Activated T-cell treated with anti-CD3 and anti-CD28 coated beads, Interleukin-2, amount 50 U/mL, for 24 hours (primary cell): ENCODE measurements at places on chromosomes 7 and 10.

- DNase-seq, result no peak
Measured at GRCh38 chr7:13017881-13018280, 330.4 kb downstream of the ARL4A start.

- DNase-seq, result no peak
Measured at GRCh38 chr7:13144673-13145072, 457.2 kb downstream of the ARL4A start.

- DNase-seq, result no peak
Measured at GRCh38 chr7:112083776-112084355, 122.3 kb downstream of the DOCK4 start.

DNA sequence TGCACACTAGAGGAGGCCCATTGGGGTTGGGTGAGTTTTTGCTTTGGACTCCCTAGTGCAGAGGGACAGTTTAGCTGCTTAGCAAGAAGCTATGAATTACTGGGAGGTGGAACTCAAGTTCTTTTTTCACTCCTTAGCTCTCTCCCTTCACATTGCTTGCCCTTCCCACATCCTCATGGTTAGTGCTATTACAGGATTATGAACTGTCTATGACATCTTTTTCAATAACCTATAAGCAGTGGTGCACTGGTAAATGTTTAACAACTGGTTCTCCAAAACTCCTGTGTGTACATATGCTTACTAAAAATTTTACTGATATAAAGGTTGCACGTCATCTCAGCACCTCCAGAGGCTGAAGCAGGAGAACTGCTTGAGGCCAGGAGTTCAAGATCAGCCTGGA, 6.2 kb downstream of the SSMEM1 start:
- DNase-seq, result no peak

- DNase-seq, result no peak
Measured at GRCh38 chr7:111089822-111090426, 1.0 kb upstream of the LRRN3 start.

GRCh38 chr7:2041496-2042367, 191.0 kb downstream of the MAD1L1 start:
- DNase-seq, result no peak

- no peak for DNase-seq
Measured at GRCh38 chr7:152756116-152756515, 3.4 kb upstream of the ACTR3B start.

- no peak for DNase-seq
Measured at GRCh38 chr10:43390333-43390732, 18.7 kb downstream of the HNRNPF start.

DNA sequence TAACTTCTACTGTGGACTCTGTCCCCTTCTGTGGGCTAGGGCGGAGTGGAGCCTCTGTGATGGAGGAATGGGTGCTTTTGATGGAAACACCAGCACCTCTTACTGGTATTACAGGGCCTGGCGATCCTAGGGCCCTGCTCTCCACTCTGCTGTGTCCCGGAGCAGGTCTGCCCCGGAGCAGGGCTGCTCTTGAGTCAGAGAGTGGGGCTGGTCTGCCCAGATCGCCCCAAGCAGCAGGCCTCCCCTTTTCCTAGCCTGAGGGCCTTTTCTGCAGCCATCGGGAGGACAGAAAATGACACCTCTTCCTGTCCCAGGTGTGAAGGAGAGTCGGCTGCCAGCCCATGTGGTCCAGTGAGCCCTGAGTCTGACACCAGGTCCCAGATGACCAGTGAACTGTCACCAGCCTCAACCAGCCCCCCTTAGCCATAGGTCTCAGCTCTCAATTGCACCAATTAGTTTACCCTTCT, 1.4 kb downstream of the ZNF282 start:
- DNase-seq, result no peak

DNA sequence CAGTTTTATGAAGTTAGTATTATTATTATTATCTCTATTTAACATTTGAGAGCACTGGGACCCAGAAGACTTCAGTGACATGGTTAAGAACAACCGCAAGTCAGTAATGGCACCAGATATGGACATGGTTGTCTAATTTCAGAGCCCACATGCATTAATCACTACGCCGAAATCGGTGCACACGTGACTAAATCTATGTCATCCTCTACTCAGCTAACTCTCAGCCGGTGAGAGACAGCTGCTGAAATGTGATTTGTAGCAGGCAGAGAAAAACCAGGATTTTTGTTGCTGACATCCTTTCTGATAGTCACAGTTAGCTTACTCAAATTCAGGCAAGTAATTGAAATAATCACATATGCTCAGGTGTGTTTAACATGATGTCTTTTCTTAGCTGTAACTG, 127.7 kb downstream of the SPAG6 start:
- no peak for DNase-seq

- no peak for DNase-seq
Measured at GRCh38 chr7:142091961-142092360, 19.6 kb upstream of the MGAM2 start.

GRCh38 chr10:102801978-102802377, 35.2 kb downstream of the CYP17A1 start:
- DNase-seq, result no peak

DNA sequence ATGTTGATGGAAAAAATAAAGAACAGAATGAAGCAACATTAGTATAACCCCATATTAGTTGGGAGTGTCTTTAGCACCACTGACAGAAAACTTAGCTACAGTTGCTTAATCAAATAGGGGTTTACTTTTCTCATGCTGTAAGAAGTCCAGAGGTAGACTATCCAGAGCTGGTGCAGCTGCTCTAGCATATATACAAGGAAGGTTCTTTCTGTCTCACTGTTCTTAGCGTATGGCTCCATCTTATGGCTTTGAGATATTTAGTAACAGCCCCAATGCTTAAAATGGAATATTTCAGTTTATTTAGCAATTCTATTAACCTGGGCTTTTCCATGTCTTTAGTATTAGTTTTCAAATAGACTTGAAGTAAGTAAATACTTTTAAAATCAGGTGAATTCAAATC, 15.2 kb upstream of the WNT2 start:
- no peak for DNase-seq

DNA sequence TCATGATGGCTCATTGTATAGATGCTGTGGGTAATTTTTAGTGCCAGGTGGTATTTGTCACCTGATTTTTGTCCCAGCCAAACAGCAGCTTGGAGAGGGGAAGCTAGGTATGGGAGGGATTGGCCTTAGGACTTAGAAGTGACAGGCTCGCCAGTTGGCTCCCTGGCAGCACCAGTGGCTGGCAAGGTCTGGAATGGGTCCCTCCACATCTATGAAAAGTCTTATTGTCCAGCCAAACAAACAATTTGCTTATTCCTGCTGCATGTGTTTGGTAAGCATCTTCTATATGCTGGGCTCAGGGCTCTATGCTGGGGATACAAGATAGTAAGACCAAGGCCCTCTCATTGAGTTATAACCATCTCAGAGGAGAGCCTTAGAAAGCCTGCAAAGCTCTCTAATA, 42.5 kb downstream of the SORCS3 start:
- DNase-seq, result no peak

DNA sequence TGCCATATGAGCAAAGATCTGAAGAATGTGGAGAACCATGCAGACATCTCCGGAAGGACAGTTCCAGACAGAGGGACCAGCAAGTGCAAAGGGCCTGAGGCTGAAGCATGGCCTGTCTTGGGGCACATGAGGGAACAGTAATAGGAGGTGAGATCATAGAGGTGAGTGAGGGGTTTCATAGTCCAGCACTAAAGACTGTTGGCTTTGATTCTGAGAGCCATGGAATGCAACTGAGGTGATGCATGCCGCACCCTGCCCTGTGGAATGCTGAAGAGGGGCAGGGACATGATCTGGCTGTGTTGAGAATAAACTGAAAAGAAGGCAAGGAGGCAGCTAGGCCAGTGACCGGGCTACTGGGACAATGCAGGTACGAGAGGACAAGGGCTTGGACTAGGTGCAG, 253.1 kb upstream of the KLF14 start:
- no peak for DNase-seq

- DNase-seq, result no peak
Measured at GRCh38 chr10:31709028-31709427, 219.6 kb downstream of the ARHGAP12 start.

GRCh38 chr10:30834651-30835050, 197.0 kb downstream of the ZNF438 start:
- no peak for DNase-seq

GRCh38 chr10:1488970-1489548, 248.3 kb downstream of the ADARB2 start:
- DNase-seq, result no peak

- no peak for DNase-seq
Measured at GRCh38 chr7:71430246-71430645, 298.3 kb downstream of the GALNT17 start.

GRCh38 chr10:132546567-132547420, 9.2 kb downstream of the INPP5A start:
- DNase-seq, result no peak

GRCh38 chr10:88111294-88111693, 247.9 kb downstream of the PTEN start:
- no peak for DNase-seq

DNA sequence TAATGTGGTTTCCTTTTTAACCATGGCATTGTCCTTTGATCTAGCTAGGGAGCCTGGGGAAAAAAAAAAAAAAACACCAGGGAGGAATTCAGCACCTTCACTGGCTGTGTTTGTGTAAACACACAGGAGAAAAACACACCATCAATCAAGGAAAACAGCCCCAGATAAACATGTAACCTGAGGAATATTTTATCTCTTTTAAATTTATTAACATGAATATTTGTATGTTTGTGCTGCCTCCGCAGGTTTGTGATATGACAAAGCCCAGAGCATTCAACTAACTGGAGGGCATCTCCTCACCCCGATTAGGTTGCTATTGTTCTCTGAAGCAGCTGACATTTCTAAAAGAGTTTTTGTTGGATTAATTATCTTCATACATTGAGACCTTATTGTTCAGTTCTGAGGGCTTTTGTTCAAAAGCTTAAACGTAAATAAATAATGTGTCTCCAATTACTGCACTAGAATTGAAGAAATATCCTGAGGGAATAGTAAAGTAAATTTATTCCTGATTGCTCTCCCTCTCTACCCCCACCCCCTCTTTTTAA, 89.4 kb upstream of the SEMA3E start:
- no peak for DNase-seq

DNA sequence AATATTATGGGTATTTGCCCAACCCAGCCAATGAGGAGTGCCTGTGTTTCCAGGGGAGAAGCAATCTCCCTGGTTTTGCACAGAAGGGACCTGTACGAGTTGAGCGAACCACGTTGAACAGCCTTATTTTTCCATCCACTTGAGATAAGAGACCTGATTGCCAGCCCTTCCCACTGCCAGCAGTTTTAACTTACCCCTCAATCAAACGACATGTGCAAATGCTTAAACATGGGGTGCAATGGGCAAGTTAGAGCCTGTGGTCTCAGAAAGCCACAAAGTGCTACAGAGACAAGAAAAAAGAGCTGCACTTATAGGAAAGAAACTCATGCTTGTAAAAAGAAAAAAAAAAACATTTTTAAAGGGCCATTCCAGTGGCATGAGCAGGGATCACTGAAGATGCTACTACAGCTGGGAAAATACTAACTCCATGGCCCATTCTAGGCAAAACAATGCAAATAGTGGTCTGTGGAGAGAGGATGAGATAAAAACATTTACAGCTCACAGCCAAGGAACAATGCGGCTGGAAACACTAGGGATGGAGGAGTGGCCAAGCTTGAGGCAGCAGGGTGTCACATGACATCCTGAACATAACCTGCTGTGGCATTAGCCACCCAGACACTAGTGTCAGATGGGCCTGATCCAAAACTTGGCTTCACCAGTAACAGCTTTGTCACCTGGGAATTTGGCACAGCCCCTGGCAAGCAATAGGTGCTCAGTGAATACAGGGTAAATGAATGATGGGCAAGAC, 162.8 kb downstream of the ELMO1 start:
- DNase-seq, result no peak

DNA sequence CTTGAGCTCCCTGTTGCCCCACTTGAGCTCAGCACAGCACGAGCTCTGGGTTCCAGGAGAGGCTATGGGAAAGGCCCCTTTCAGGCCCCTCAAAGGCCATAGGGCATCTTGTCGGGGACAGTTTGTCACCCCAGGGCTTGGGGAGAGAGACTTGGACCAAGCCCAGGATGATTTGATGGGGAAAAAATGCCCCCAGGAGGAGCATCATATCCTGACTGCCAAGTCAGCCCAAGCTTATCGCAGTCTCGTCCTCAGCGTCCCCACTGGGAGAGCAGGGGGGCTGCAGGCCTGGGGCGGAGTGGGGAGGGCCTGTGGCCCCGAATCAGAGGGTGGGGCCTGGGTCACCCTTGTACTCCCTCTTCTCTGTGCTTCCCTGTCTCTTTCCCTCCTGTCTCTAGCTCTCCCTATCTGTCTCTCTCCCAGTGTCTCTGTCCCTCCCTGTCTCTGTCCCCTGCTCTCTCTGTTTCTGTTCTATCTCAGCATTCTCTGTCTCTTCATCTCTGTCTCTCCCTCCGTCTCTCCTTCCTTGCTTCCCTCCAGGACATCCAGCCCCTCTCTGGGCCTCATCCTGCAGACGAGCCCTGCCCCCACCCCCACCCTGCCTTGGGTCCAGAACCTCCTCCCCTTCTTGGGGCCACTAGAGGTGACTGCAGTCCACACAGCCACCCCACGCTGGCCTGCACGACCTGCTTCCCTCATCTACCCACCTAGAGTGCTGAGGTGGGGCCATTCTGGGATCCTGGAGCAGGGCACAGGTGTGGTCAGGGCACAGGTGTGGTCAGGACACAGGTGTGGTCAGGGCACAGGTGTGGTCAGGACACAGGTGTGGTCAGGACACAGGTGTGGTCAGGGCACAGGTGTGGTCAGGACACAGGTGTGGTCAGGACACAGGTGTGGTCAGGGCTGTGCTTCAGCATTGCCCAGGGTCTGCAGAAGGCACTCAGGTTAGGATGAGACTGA, 17.3 kb upstream of the GRIFIN start:
- no peak for DNase-seq

GRCh38 chr10:27242473-27242950, 1.9 kb upstream of the ACBD5 start:
- no peak for DNase-seq

DNA sequence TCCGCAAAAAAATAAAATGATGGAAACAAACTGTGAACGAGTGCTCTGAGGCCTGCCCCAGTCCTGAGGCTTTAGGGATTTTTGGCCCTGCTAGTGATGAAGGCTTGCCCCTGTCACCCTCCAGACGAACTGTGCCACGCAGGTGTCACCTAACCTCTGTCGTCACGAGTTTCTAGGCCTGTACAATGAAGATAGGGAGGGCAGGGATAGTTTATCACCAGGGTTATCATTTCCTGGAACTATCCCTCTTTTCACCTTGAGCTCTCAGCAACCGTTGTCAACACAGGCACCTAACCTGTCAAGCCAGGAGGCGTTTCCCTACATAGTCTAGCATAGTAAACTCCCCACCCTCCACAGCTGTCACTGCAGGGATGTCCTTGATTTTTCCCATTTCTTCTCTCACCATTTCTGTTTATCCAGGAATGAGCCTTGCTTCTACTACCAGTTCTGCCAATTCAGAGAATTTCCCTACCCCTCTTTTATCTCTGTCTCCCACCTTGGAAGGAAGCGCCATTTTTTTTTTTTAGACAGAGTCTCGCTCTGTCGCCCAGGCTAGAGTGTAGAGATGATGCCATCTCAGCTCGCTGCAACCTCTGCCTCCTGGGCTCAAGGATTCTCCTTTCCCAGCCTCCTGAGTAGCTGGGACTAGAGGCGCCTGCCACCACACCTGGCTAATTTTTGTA, 2.2 kb upstream of the ACHE start:
- no peak for DNase-seq
